SHP77 treated with DMSO at 0.1 percent for 48 hours (cell line): ENCODE measurements at places on chromosomes 3 and 15.
A peak's percentile ranks its signal among the peaks of the same experiment; 100 is the strongest.

DNA sequence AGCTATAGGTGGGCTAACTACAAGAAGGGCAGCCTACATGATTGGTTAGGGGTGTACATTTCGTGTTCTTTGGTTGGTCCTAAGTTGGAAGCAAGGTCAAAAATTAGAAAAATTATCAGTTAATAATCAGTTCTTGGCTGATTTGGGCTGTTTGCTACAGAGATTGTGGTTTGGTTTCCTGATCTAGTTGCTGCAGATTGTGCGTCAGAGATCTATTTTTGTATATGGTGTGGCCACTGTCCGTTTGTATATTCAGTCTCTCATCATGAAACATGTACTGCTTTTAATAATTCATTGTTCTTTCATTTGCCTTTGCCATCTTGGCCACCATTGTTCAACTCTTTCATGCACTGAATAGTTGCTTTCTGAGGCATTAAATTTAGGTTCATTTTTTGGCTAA is 80.9 kb downstream of the LRRC3B start:
- DNase-seq: no peak

DNA sequence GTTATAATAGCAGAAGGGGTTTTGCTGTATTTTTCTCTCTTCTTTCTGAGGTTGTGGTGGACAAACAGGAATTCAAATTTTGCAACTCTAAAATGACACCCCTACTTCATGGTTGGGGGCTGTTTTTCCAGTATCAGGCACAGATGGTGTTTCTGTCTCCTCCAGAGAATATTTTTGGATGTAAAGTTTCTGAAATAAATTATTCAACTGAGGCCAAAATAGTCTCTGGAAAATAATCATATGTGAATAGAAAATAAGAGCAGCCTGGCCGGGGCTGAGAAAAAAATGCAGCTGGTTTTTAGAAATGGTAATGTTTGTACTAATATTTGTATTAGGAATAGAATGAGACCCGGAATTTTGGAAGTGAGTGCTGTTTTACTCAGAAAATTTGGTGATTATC is 121.3 kb upstream of the ADAMTS9 start:
- DNase-seq: no peak

DNA sequence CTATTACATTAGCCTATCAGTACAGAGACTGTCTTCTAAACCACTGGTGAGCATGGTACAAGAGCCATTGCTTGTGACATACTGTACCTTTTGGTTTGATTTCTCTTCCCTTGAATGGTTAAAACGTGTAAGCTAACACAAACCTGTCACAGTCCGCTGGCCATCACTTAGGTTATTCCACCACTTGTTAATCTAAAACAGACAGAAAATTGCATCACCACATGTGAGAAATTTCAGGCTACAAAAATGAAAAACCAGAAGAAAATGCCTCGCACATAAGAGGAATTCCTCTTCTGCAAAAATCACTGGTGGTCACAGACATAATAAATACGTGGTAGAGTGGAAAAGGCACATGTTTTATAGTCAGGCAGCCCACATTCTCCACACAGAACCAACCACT is 22.1 kb downstream of the PARL start:
- no peak for DNase-seq

- no peak for DNase-seq
Observed at GRCh38 chr3:10437995-10438901, 67.1 kb downstream of the ATP2B2 start.

GRCh38 chr3:42377681-42378080 is 32.7 kb downstream of the LYZL4 start:
- no peak for DNase-seq

- no peak for DNase-seq
Observed at GRCh38 chr3:64667887-64668581, 19.8 kb downstream of the ADAMTS9 start.

DNA sequence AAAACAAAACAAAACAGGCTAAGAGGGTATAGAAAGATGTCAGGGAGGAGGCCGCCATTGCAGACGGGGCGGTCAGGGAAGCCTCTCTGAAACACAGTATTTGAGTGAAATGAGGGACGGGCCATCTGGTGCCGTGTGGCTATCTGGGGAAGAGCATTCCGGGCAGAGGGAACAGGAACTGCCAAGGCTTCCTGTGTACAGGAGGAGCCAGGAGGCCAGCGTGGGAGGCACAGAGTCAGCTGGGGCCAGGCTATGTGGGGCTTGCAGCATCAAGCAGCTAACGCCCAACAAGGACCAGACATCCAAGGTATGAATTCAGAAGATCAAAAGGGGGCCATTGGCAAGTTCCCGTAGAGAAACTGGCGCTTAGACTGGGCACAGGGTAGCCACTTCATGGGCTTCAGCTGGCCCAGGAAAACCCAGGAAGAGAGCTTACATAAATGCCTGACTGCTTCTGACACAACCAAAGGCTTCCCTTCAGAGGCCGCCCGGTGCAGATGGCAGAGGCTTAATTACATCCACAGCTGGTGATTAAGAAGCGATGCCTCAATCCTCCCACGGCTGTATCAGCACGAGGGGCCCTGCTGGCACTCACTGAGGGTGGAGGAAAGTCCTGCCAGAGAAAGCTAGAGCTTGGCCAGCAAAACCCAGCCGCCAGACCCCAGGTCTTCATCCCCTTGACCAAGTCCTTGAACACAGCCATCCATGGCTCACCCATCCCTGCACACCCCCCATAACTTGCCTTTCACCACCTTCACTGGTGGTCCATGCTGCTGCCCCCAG is 144.9 kb downstream of the MEGF11 start:
- no peak for DNase-seq

DNA sequence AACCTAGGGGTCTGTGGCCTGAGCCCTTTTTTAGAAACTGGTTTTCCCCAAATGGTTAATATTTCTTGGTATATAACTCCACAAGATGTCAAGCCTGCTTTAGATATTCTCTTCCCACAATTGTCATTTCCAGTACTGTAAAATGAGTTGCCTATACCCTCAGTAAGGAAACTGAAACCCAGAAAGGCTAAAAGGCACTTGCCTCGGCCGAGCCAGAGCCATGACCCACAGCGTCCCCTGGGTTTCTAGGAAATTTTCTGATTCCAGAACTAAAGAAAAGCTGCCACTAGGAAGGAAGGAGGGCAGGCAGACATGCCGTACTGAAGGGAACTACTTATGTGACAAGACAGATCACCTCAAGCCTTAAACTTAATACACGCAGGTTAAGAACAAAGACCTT is 59.1 kb downstream of the ATP8B4 start:
- DNase-seq: no peak

- DNase-seq: no peak
Observed at GRCh38 chr15:51840692-51841091, 11.2 kb downstream of the TMOD3 start.

DNA sequence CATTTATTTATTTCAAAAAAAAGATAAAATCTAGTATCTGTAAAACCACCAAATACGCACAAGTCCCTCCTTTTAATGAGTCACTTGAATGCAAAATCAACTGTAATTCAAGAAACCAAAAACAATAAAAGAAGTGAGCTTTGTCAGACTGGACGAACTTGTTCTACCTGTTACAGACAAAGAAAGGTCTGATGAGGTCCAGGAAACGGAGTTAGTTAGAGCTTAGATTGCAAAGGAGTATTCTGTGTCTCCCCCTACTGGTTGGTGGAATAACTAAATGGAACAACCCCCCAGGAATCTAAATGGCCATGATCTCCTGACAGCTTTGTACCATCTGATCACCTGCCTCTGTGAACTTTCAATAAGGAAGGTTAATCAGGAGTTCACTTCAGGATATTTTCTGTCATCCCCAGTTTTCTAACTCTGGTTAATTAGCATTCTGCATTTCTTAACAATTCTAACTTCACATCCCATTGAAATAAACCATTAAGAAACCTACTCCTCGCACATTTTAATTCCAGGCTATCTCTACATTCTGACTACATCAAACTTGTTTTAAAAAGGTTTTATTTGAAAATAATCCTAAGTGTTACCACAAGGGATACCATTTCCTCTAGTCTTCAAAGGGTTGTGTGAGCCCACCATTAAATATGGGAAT is 333.0 kb upstream of the SATB1 start:
- DNase-seq: peak; percentile 51
